Neural crest cell (in vitro differentiated cells): ENCODE measurements at places on chromosomes 11 and 22. TPM values are rescaled to one million over a fixed set of nuclear protein-coding genes. Genes with fewer than 3 reads are reported as not detected.

The ACCSL gene
- total RNA-seq: not detected in 2 replicates

The PLEKHB1 gene
- total RNA-seq: 42.6 and 42.7 TPM in 2 replicates

The CLP1 gene
- 23.8 and 25.7 TPM in 2 replicates for total RNA-seq

The GGTLC3 gene
- not detected in 2 replicates for total RNA-seq

The DENND6B gene
- 18.8 and 22.0 TPM in 2 replicates for total RNA-seq

The OR8D4 gene
- total RNA-seq: not detected in 2 replicates

- no peak for DNase-seq
Measured at GRCh38 chr11:88313441-88313840, 24.1 kb downstream of the CTSC start.

DNA sequence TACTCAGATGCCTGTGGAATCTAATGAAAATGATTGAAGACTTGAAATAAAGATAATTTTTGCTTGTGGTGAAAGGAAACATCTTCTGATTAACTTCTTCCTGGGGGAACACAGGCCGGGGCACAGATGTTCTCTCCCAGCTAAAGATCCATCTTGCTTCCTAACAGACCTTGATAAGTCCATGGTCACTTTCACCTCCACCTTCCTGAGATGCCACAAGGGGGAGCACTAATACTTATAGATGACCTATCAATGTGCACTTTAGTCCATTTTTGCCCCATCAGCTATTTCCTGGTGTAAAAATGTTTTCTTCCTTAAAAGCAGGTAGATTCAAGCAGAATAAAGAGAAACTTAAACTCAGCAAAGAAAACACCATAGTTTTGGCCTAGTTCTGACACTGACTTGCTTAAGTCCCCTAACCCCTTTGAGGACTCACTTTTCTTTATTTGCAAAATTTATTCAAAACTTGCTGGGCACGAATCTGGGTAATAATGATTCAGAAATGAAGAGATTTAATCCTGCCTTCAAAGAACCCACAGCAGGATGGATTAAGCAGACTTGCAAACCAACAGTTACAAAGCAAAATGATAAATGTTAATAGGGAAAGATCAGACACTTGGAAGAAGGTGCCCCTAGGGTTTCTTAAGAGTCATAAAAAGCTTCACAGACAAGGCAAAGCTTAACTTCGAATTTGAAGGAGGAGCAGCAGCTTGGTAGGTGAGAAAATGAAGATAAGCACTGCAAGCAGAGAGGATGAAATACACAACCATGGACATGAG, 158.7 kb downstream of the RAB38 start:
- DNase-seq: peak; percentile 51

- DNase-seq: no peak
Measured at GRCh38 chr11:11860103-11860979, 18.6 kb downstream of the USP47 start.

DNA sequence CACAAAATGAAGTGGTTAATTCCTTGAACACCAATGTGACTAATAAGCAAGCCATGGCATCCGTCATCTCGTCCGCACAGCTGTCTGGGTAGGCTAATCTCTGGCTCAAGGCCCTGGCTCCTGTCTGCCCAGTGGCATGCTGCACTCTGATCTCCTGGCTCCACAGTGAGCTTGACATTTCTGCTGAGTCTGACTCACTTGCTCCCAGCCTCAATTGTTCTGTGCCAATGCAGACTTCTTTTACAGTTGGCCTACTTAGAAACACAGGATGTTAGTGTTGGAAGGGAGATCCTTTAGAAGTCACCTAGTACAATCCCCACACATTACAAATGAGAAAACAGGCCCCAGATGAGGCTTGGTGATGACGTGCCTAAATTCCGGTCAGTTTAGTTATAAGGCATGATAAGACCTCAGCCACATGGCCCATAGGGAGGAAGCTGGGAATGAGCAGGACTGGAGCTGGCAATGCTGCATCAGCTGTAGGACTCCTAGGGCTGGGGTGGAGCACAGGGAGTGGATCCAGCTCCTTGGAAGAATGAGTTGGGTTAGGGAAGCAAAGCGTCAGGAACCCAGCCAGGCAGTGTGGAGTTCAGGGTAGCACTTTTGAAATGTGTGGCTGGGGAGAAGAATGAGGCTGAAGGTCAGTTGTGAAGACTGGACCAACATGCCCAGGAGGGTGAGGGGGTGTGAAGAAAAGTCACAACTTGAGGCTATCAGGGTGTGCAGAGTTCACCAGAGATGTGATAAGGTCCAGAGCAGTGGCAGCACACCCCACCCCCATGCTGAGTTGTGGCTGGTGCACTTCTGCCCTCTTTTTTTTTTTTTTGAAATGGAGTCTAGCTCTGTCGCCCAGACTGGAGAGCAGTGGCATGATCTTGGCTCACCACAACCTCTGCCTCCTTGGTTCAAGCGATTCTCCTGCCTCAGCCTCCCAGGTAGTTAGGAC, 70.2 kb upstream of the EED start:
- no peak for DNase-seq

- DNase-seq: no peak
Measured at GRCh38 chr11:75437966-75438659, 5.1 kb upstream of the KLHL35 start.

DNA sequence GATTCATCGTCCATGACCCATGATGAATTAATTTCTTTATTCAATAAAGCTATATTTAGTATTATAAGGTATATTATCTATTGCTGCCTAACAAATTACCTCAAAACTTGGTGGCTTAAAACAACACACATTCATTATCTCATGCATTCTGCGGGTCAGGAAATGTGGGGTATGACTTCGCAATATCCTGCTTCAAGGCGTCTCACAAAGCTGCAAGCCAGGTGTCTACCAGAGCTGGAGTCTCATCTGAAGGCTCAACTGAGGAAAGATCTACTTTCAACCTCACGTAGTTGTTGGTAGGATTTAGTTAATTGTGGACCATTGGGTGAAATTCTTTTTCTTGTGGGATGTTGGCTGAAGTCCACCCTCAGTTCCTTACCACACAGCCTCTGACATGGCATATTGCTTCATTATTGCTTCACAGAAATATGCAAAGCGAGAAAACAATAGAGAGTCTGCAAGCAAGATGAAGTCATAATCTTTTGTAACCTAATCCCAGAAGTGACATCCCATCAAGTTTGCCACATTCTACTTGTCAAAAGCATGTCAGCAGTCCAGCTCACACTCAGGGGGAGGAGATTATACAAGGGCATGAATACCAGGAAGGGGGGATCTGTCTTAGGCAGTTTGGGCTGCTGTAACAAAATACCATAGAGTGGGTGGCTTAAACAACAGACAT, 45.1 kb downstream of the KREMEN1 start:
- DNase-seq: no peak

DNA sequence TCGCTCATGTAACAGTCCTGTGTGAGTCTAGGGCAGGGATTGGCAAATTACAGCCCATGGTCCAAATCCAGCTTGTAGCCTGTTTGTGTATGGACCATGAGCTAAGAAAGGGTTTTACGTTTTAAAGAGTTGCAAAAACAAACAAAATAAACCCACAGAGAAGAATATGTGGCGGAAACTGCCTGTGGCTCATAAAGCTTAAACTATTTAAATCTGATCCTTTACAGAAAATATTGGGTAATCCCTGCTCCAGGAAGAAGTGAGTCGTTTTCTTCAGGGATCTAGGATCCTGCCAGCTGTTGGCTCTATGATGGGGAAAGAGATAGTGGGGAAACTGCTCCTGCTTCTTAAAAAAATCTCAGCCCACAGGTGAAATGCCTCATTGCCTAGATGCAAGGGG, 3.4 kb upstream of the OR6Q1 start:
- DNase-seq: no peak

- no peak for DNase-seq
Measured at GRCh38 chr22:47291565-47292495, 529.4 kb downstream of the TBC1D22A start.

GRCh38 chr11:68012843-68013610, 2.9 kb downstream of the ALDH3B1 start:
- no peak for DNase-seq

- DNase-seq: peak; percentile 55
Measured at GRCh38 chr22:31347251-31348008, 1.3 kb upstream of the PATZ1 start.
